ENCODE measurements at places on chromosomes 6 and 20.

DNA sequence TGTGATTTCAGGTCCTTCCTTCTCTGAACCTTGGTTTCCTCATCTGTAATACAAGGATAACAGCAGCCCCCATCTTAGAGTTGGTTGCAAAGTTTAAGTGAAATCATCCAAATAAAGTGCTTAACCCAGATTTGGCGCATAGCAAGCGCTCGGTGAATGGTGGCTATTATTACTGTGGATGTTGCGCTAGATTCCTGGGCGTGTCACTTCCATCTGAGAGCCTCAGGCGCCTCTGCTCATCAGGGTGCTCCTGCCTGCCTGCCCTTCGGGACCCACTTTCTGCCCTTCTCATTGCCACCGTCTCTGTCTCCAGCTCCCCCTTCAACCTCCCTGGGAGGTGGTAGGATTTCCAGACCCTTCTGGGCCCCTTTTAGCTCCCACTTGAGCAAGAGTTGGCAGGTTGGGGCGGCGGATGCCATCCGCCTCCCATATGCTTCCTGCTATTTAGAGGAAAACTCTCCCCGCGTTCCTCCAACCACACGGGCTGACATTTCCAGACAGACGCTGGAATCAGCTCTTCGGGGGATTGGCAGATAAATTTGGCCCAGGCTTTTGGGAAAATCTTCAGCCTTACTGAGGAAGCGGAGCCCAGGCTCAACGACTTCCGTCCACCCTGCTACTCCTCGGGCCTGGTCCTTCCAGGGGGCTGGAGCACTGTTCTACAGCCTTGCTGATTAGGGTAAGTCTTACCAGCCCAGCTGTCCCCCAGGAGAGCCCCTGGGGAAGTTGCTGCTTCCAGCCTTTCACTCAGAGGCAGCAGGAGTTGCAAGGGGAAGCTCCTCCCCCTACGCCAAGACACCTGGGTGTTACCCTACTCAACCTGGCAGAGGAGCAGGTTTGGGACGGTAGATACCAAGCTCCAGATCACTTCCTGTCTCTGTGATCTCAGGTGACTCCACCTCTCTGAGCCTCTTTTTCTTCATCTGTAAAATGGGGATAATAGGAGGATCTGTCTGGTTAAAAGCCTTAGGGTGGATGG is 71.5 kb downstream of the DLGAP4 start:
- DNase-seq: no peak

- DNase-seq: no peak
These were observed 50.4 kb downstream of the BANF2 start for GRCh38 chr20:17749978-17750721.

DNA sequence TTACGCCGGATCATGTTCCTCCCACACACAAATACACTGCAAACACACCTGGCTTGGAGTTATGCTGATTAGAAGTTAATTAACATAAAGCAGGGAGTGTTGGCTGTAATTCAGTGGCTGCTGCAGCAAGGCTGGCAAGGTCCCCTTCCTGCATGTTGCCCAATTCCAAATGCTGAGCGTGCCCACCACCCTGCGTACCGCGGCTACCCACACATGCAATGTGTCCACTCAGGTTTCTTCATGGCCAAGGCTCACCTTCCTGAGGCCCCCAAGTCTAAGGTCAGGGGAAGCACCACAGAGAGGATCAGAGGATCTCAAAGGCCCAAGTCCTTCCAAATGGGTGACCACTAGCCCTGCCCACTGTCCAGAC is 11.6 kb upstream of the PRND start:
- no peak for DNase-seq

- no peak for DNase-seq
These were observed 828 bp downstream of the HCK start for GRCh38 chr20:32052778-32053362.

- DNase-seq: no peak
These were observed 194.0 kb upstream of the RNF217 start for GRCh38 chr6:124768224-124768623.

DNA sequence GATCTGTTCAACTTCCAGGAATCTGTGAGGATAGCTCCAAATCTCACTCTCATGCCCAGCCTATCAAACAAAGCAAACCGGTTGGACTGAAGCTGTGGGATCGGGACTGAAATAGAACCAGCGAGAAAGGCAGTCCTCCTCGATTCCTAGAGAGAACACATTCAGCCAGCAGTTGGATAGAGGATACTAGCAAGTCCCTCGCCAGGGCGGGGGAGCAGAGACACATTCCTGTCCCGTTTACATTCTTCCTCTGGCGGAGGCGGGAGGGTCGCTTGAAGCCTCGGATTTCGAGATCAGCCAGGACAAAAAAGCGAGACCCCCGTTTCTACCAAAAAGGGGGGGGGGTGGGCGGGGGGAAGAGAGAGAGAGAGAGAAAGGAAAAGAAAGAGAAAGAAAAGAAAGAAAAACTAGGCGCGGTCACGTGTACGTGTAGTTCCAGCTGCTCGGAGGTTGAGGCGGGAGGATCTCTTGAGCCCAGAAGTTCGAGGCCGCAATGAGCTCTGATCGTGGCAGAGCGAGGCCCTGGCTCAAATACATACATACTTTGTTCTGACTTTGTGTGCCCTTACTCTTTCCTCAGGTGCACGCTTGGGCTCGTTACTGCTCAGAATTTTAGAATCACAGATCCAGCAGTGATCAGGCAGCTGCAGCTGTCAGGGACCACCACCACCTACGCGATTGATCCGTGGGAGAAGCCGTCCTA is 19.5 kb downstream of the ZNF311 start:
- DNase-seq: no peak

DNA sequence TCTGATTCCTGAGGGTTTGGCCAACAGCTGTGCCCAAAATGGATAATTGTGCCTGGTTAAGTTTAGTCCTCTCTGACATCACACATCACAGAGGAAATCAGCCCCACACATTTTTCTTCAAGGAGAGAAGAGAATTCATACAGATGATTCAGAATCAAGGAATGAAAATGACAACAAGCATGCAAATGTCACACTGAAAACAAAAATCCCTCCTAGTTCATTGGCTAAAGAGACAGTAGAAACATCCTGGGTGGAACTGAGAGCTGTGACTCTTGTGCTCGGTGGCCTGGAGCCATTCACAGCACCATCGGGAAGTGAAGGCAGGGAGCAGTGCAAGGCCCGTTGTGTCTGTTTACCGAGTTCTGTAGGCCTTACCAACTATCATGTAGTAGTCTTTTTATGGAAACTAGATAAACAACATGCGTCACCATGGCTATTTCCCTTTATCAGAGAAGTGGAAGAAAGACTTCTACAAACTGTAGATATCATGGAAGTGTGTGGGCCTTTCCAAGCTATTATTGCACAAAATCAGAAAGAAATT is 81.7 kb upstream of the TENT5A start:
- no peak for DNase-seq

DNA sequence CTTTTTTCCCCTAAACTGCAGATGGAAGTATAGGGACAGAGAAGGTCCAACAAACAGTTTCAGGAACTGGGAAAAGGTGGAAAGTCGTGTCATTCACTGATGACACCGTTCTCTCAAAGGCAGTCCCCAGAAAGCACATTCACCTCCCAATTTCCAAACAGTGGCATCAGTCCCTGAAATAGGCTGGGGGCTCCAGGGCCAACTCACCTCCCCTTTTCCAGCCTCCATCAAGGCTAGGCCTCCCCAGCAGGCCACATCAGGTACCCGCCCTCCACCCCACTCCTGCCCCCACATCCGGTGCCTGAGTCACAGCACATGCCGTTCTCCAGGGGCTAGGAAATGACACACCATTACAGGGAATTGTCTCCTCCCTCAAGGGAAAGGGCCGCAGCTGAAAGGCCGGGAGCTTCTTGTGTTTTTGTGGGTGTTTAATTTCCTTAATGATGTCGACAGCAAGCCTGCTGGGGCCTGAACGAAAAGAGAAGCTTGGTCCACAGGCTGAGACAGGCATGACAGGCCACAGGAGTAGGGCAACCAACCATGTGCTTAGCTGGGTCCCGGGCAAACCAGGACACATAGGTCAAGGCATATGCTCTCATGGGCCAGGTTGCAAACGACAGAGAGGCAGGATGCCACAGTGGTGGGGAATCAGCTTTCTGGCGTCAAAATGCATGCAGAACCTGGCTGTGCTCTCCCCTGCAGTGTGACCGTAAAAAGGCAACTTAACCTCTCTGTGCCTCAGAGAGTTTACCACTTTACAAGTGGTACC is 39.2 kb downstream of the ZMYND8 start:
- DNase-seq: no peak

GRCh38 chr6:118744261-118744941 is 93.0 kb upstream of the CEP85L start:
- no peak for DNase-seq

DNA sequence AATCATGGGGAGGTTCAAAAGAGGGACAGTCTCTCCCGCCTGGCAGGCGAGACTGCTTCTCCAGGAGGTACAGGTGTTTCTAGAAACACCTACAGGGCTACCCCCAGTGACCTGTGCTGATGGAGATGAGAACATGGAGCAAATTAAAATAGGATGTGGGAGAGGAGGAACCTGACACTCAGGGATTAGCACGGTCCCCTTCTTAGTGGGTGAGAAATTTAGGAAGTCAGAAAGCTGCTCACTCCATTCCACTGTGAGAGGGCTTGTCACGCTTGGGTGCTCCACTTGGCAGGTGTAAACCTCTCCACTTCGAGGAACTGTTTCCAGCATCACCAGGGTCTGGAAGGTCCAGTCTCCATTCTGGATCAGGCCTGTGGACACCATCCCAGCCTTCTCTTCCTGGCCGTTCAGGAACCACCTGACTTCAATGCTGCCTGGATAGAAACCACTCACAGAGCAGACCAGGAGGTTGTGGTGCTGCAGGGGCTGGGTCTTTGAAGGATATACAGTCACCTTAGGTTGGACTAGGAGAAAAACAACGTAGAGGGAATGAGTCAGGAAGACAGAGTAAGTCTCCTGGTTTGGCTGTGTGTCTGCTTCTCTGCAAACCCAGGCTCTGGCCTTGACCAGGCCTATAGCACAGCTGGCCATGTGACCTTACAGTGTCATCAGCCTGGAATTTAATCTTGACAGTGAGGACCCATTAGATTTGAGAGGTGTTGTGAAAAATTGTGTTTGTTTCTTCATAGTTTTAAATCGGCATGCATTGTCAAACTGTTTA is 8.1 kb downstream of the HLA-DRB1 start:
- DNase-seq: no peak

DNA sequence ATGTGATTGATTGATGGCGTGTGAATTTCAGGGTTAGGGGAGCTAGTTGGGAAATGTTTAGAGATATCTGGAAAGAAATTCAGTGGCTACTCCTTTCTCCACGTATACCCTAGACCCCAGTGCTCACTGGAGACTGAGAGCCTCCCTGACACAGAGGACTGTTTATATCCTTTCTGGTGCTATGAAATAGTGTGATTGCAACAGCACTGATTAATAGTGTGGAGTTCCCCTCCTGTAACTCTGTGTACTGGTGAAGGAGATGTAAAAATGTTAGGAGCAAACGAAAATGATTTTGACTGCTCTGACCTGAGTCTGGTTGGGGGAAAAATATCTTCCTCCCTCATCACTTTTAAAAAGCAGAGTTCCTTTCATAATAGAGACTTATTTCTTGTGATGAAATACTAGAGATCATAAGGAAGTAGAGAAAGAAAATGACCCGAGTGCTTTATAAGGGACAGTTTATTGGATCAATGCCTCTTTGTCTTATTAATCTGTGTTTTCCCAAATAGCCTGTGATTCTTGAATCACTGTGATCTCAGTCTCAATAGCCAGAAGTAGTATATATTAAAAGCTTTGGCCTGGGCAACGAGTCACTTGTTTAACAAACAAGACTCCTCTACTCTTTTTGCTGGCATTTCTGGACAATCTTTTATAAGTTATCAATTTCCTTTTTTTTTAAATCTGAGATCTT is 92.3 kb downstream of the RNF182 start:
- no peak for DNase-seq

GRCh38 chr20:20010639-20011500 is 6.3 kb upstream of the NAA20 start:
- DNase-seq: no peak

- DNase-seq: no peak
These were observed 163.2 kb upstream of the BTBD3 start for GRCh38 chr20:11754451-11754850.

DNA sequence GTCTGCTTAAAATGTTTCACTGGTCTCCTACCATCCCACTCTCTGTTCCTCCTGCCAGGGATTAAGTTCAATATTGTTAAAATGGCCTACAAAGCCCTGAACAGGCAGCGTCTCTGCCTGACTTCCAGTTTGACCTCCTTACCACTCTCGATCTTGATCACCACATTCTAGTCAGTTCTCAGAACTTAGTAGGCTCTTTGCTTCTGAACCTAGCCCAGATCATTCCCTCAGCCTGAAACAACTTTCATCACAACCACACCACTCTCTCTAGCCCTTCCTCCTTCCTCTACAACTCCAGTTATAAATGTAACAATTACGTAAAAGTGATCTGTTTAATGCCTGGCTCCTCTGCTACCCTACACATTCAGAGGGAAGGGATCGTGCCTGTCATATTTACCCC is 53.3 kb downstream of the ATG5 start:
- DNase-seq: no peak

- DNase-seq: no peak
These were observed 44.9 kb downstream of the ZNF334 start for GRCh38 chr20:46468508-46468907.

DNA sequence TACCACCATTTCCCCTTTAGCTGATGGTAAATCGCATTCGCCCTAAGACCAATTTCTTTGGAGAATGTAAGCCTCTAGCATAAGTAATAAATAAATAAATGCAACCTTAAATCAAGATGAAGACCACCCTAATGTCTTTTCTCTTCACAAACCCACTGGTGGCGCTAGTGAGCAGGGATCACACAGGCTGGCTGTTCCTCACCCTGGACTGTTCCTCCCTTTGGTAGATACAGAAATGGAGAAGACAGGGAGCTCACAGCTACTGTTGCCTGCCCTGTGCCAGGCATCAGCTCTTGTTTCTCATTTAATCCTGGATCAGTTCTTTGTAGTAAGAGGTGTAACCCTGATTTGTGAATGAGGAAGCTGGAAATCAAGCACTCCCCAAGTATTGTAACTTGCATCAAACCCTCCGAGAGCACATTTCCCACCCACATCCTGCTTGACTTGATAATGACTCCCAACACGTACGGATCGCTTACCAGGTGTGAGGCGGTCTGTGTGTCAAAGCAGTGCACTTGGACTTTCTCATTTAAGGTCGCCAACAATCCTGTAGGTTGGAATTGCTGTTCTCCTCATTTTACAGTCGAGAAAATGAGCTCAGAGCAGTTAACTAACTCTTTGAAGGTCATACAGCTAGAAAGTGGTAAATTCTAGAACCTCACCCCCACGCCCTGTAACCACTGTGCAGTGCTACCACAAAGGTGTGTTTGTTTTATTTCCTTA is 236.1 kb downstream of the TSHZ2 start:
- DNase-seq: no peak

DNA sequence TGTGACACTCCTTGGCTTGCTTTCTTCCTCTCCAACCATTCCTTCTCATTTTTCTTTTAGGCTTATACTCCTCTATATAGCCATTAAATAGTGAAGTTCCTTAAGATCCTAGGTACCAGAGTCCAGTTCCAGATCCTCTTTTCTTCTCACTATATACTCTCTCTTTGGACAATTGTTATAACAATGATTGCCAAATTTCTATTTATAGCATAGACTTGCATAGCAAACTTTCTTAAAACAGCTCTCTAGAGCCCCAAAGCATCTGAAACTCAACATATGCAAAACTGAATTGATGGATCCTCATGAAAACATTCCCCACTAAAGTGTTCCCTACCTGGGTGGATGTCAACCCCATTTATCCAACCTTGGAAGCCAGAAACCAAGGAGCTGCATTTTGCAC is 13.4 kb downstream of the PHIP start:
- no peak for DNase-seq

GRCh38 chr6:108161724-108162282 is 4.0 kb upstream of the NR2E1 start:
- no peak for DNase-seq

GRCh38 chr6:111478749-111479148 is 4.3 kb downstream of the REV3L start:
- no peak for DNase-seq

Data from GM18507 (cell line).